ENCODE measurements at places on chromosomes 4 and X. TPM values are rescaled to one million over a fixed set of nuclear protein-coding genes. Genes with fewer than 3 reads are reported as not detected.

The GDPD2 gene
- not detected for total RNA-seq

The GLOD5 gene
- total RNA-seq, result not detected

The FGFBP1 gene
- not detected for total RNA-seq

The TCEAL1 gene
- 113 TPM for total RNA-seq

The UGT2A1 gene
- not detected for total RNA-seq

The TBC1D1 gene
- 59.9 TPM for total RNA-seq

The MAGEA2 gene
- total RNA-seq, result not detected

The CTPS2 gene
- total RNA-seq, result 6.2 TPM

The TASL gene
- total RNA-seq, result not detected

The PDZD4 gene
- 0.09 TPM for total RNA-seq

The PACRGL gene
- 20.3 TPM for total RNA-seq

The TECRL gene
- total RNA-seq, result not detected

The GNRHR gene
- not detected for total RNA-seq

DNA sequence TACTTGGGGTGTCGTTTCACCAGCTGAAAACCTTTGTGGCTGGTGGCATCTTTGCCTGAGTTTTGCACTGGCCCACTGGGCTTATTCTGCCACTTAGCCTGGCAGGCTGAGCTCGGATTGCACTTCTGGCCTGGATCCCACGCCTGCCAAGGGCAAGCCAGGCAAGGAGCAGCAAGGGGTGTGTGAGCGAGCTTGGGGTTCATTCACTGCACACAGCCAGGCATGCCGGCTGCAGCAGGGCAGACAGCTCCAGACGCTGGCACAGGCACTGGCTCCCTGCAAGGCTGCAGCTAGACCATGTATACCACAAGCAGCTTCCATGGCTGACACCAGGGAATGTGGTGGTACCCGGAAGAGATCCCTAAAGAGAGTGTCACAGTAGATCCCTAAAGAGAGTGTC lies 476.3 kb downstream of the EPHA5 start:
- no peak for DNase-seq

- no peak for DNase-seq
Measured at GRCh38 chrX:122739770-122740169, 444.3 kb upstream of the GRIA3 start.

- DNase-seq, result peak; percentile 14
Measured at GRCh38 chrX:30039768-30040167, 175.6 kb upstream of the MAGEB2 start.

DNA sequence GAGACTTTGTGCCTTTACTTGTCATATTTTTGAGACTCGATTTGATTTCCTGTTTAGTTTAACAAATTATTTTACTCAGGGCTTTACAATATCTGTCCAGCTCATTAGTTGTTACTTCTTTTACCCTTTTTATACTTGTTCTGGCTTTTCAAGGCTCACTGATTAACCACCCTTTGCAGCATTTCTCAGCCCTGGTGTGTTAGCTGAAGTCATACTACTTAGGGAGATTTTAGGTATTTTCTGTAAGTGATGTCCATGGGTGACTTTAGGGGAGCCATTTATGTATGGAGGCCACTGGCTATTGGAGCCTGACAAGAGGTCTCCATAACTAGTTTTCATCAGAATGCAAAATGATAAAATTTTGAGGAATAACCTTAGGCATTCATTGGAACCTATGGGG lies 147.2 kb downstream of the RPA4 start:
- no peak for DNase-seq

DNA sequence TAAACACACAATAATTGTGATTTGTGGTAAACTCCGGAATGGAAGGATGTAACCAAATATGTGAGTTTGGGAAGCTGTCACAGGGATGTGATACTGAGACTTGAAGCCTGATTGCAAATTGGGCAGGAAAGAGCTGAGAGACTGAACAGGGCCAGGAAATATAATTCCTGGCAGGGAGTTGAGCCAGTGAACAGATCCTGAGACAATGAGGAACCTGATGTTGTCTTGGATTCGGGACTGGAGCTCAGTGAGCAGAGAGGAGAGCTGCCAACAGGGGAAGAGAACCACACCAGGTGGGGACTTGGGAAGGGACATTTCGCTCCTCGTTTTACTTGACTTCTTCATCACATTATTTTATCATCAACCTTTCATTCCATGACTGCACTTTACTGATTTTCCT lies 386.0 kb downstream of the TLL1 start:
- DNase-seq, result no peak

All from fibroblast of the aortic adventitia (primary cell).